ENCODE measurements at places on chromosomes 1 and 21.

- no peak for DNase-seq
Observed at GRCh38 chr1:77349275-77349674, 67.5 kb downstream of the AK5 start.

- no peak for DNase-seq
Observed at GRCh38 chr1:115440733-115441132, 102.7 kb upstream of the NGF start.

DNA sequence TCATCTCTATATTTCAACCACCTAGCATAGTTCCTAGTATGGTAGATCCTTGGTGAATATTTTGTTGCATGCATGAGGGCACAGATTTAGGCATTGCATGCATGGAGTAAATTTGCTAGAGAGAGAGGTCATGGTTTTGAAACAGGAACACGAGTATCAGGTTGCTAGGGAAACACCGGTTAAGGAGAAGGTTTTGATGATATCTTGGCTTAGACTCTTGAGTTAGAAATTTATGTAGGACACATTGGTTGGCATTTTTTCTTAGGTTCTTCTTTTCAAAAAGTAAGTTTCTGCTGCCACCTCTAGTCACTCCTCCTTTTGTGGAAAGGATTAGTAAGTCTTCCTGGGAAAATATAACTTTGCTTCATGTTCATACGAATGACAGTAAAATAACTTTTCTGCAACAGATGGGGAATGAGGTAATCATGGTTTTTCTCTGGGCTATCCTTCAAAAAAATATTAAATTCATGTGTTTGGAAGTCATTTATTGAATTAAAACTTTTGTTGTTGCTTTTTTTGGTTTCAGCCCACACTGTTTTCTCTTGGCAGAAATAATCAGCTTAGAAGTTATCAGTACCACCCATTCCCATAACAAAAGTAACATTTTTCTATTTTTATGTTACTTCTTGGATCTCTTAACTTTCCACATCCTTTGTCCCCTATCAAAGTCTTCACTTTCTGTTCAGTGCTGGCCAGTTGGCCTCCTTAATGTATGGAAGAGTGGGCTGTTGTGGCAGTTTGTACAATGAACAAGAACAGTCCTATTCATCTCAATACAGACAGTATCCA is 97.3 kb downstream of the PLA2G4A start:
- DNase-seq, result no peak

GRCh38 chr1:160192234-160192633 is 1.9 kb downstream of the CASQ1 start:
- DNase-seq, result no peak

DNA sequence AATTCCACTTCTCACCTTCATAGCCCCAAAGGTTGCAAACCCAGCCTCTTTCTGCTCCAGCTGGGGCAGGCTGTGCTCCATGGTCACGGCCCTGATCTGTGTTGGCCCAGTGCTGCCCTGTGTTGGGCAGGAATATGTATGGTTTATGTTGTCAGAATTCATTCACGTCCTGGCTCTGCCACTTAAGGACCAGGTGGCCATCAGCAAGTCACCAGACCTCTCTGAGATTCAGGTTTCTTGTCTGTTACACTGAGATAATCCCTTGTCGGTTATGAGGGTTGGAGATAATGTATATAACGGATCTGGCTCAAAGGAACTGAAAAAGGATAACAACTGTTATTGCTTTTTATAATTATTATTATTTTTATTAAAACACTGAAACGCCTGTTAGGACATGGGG is 39.1 kb upstream of the SELENON start:
- DNase-seq, result no peak

GRCh38 chr1:228786361-228787129 is 51.3 kb downstream of the RHOU start:
- DNase-seq, result no peak

- no peak for DNase-seq
Observed at GRCh38 chr1:60488847-60489246, 415.3 kb upstream of the C1orf87 start.

- no peak for DNase-seq
Observed at GRCh38 chr21:36384885-36385232, 333 bp upstream of the CHAF1B start.

GRCh38 chr21:39065917-39066316 is 117.3 kb downstream of the PSMG1 start:
- no peak for DNase-seq

GRCh38 chr1:25361901-25362300 is 23.8 kb downstream of the TMEM50A start:
- no peak for DNase-seq

DNA sequence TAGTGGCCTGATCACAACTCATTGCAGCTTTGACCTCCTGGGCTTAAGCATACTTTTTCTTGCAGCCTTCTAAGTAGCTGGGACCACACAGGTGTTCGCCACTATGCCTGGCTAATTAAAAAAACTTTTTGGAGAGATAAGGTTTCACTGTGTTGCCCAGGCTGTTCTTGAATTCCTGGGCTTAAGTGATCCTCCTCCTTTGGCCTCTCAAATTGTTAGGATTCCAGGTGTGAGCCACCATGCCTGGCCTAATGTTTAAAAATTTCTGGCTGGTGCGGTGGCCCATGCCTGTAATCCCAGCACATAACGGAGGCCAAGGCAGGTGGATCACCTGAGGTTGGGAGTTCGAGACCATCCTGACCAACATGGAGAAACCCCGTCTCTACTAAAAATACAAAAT is 24.4 kb downstream of the YTHDF2 start:
- no peak for DNase-seq

- DNase-seq, result no peak
Observed at GRCh38 chr1:105483436-105483835, 1573.0 kb upstream of the PRMT6 start.

GRCh38 chr1:217133092-217133491 is 409.9 kb upstream of the ESRRG start:
- no peak for DNase-seq
